Central memory CD8-positive, alpha-beta T cell (primary cell): ENCODE measurements at places on chromosomes 5 and 9.

DNA sequence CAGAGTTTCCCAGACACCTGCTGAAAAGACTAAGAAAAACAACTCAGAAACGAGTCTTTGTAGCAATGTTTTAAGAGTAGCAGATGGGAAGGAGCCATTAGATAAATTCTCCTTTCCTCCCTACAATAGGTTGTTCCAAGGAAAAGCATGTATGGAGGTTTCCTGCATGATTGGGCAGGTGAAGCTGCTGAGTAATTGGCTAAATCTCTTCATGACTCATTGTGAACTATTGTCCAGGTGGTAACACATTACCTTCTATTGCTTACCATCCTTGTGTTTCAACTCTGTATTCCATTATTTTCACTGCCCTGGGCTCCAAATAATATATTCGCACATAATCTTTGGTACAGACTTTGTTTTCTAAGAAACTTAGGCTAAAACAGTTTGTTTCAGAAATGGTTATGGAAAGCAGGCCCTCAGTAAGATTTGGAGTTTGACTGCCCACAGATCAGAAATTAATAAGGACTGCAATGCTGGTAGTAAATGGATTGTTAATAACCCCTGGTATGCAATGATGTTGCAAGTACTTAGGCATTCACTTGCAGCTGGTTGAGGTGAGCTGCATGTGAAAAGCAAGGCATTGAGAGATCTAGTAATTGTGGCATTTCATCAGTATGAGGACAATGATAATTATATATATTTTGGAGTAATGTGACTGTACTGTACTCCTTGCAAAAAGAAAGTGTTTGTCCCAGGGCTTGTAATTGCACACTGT is 281.4 kb upstream of the VLDLR start:
- DNase-seq: no peak

DNA sequence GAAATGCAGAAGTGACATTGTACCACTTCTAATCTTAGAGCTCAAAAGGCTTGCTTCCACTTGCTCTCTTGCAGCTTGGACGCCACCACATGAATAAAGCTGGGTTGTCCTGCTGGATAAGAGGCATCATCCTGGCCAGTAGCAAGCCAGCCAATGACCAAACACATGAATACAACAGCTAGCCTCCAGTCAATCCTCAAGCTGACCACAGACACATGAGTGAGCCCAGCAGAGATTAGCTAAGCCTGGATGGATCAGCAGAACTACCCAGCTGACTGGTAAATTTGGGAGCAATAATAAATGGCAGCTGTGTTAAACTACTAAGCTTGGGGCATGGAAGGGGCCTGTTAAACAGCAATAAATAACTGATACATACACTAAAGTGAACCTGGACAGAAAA is 121.1 kb upstream of the SLC12A2 start:
- DNase-seq: no peak

- DNase-seq: no peak
Measured at GRCh38 chr5:85388770-85389169, 1004.1 kb upstream of the EDIL3 start.

DNA sequence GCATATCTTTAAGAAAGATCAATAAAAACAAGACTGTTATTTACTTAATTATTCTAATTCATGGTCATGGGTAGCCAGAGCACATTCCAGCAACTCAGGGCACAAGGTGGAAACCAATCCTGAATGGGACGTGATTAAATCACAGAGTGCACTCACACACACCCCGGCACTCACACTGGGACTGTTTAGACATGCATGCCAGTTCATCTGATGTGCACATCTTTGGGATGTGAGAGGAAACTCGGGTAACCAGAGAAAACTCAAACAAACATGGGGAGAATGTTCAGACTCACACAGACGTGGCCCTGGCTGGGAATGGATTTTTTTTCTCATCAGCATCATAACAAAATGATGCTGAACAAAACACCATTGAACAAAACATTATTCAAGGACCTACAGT is 29.4 kb downstream of the SMAD5 start:
- no peak for DNase-seq

GRCh38 chr9:132383462-132383883 is 23.2 kb downstream of the TTF1 start:
- no peak for DNase-seq

GRCh38 chr5:9149988-9150387 is 395.9 kb downstream of the SEMA5A start:
- DNase-seq: no peak

GRCh38 chr5:40904994-40905306 is 4.3 kb upstream of the C7 start:
- DNase-seq: no peak

GRCh38 chr5:103943230-103943629 is 380.6 kb upstream of the NUDT12 start:
- DNase-seq: no peak

DNA sequence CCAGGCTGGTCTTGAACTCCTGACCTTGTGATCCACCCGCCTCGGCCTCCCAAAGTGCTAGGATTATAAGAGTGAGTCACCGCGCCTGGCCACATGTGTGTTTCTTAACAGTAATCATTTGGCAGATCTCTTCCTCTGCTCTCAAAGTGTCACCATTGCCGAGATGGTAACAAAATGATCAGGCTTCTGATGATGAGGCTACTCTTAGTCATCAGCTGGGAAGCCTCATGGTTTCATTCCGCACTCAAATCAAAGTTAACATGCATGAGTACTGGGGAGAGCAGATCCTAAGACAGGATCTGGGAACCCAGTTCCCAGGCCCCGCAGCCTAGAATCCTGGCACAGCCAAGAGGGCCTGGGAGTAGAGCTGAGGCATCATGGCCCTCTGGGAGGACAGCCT is 27.4 kb downstream of the BARHL1 start:
- no peak for DNase-seq

- DNase-seq: no peak
Measured at GRCh38 chr5:127846884-127847283, 143.7 kb downstream of the CCDC192 start.

GRCh38 chr5:96235008-96235910 is 197.8 kb downstream of the PCSK1 start:
- DNase-seq: no peak

- DNase-seq: no peak
Measured at GRCh38 chr5:34639852-34640626, 16.1 kb upstream of the RAI14 start.

GRCh38 chr9:14780251-14780650 is 57.7 kb upstream of the CER1 start:
- DNase-seq: no peak

DNA sequence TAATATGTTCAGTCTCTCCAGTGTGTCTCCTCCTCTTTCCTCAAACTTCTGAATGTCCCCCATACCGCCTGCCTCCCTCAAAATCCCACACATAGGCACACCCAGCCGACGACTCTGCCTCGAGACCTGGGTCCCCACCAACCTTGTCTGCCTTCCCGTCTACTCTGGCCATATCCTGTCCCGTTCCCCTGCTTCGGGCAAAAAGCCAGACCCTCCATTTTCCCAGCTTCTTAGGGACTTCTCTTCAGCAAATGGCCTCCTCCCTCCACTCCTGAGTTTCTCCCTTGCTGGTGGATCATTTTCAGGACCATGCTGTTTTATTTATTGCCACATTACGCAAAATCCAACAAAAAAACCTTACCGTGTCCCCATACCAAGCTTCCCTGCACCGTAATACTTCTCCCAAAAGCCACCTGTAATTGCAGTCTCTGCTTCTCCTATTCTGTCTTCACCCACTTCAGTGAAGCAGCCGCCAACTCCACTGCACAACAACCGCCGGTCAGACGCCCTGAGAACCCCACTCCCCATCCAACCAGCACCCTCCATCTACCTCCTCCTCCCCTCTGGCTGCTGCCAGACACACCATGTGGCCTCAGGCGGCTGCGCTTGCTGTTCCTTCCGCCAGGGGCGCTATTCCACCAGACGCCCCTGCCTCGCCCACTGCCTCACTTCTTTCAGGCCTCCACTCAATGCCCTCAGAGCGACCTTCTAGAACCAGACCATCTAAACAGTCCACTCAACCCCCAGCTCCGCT is 117.0 kb downstream of the TRPM6 start:
- peak; percentile 16 for DNase-seq

- no peak for DNase-seq
Measured at GRCh38 chr9:74117151-74117550, 380.0 kb upstream of the RORB start.

DNA sequence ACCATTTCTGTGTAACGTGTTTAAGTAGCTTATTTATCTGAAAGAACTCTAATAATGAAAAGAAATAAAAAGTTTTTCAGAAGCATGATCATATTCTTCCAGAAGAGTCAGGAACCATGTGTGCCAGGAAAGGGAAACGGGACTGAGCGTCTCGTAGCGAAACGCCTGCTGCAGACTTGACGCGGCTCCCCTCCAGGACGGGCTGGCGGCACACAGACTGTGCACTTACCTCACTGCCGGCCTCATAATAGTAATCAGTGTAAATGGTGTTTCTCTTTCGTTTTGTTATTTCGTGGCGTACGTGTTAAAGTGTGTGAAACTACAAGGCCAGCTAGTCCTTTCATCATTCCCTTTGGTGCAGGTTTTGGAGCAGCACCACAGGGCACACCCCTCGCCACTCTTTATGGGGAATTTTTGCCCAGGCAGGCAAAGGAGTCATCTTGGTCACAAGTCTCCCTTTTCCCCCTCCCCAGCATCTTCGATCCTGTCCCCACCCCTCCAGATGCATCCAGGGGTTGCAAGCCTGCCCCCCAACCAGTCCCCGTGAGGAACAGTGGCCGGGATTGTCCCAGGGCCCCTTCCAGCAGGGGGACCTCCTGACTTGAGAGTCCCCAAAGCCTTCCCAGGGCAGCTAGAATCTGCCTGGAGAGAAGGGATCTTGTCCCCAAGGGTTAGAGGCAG is 233.1 kb downstream of the FANCC start:
- DNase-seq: no peak

DNA sequence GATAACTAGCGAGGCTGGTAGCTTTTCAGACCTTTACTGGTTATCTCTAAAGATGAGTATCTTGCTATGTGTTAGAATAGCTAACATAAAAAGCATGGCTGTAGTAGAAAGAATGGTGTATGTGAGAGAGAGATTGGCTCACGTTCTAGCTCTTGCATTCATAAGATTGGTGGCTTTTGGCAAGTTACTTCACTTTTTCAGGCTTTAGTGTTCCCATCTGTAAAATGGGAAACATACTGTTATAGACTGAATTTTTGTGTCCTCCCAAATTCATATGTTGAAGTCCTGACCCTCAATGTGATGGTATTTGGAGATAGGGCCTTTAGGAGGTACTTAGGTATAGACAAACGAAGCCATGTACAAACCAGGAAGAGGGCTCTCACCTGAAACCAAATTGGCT is 302.4 kb upstream of the KLF4 start:
- DNase-seq: no peak

GRCh38 chr5:102834438-102834964 is 79.4 kb downstream of the PAM start:
- DNase-seq: no peak

- DNase-seq: no peak
Measured at GRCh38 chr5:15669826-15670225, 169.8 kb downstream of the FBXL7 start.

DNA sequence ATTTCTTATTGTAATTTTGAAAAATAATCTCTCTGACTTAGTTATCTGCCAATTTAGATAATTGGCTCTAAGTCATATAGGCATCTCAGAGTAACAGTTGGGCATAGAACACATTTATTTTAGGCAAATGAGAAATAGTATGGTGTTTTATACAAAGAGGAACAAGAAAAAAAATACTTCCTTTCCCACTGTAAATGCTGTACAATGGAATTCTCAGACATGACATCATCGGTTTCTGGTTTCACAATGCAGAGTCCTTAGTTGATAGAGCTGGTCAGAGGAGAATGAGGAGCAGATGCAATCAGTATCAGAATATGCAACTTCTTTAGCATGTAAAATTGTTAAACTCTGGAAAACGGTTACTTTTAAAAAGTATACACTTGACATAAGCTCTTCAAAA is 49.4 kb downstream of the PLK2 start:
- no peak for DNase-seq

DNA sequence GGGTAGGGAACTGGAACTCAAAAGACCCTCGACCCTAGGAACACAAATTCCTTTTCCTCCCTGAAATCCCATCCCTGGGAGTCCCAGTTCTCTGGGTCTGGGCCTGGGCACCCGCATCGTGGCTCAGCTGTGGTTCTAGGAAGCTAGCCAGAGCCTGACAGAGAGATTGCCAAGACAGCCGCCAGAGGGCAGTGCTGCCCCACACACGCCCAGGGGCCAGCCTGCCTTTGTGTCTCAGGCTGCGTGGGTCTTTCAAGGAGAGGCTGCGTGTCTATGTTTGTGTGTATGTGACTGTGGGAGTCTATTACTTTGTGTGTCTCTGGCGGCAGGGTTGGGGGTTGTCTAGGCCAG is 32.0 kb upstream of the TTLL11 start:
- peak; percentile 72 for DNase-seq

GRCh38 chr5:149860801-149861322 is 83.7 kb downstream of the PDE6A start:
- DNase-seq: no peak

GRCh38 chr9:101995231-101995630 is 256.8 kb upstream of the GRIN3A start:
- no peak for DNase-seq

DNA sequence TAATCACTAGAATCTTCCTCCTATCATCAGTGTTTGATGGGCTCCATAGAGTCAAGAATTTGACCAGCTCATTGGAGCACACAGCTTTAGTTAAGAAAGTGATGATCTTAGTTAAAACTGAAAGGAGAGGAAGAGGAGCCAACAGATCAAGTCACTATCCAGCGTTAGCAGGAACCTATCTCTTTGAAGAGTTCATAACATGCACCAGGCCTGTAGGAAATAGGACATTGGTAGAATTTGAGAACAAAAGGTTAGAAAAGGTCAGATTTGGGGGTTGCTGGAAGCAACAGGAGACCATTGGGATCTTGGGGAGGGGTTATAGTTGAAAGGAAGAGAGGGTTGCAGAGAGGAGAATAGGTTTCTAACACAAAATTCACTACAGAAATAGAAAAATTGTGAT is 11.4 kb upstream of the ADRA1B start:
- no peak for DNase-seq

DNA sequence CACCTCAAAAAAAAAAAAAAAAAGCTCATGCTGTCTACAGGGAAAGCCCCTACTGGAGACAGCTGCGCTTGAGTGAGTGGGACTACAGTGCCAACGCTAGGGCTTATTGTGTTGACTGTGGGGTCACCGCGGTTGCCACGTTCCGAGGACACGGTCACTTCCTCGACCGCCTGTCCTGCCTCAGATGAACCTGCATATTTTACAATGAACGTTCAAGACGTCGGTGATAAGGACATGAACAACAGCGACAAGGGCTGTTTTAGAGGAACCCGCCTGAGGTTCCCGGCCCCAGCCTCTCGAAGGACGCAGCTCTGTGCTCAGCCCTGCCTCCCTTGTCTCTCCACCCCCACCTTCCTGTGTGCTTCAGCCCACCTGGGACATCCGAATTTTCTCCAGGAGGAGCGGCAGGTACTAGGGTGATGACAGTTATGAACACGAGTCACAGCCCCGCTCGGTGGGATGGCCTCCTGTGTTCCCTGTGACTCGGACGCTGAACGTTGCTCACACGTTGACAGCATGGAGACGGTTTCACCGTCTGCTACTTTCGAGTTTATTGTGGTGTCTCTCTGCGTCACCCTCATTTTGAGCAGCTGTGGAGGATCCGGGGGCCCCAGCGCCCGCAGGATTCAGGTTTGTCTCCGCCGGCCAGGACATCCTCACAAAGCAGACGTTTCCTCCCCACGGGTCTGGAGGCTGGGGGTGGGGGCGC is 11.3 kb upstream of the DIPK1B start:
- DNase-seq: peak; percentile 56

GRCh38 chr5:168020542-168021294 is 270.7 kb upstream of the WWC1 start:
- no peak for DNase-seq
